ELR (cell line): ENCODE measurements at places on chromosomes 4 and X.
A peak's percentile ranks its signal among the peaks of the same experiment; 100 is the strongest.

- peak; percentile 34 for DNase-seq
Measured at GRCh38 chr4:76998251-76998901, 48.8 kb downstream of the SEPTIN11 start.

GRCh38 chrX:125651426-125651825 is 331.8 kb downstream of the TEX13C start:
- no peak for DNase-seq

DNA sequence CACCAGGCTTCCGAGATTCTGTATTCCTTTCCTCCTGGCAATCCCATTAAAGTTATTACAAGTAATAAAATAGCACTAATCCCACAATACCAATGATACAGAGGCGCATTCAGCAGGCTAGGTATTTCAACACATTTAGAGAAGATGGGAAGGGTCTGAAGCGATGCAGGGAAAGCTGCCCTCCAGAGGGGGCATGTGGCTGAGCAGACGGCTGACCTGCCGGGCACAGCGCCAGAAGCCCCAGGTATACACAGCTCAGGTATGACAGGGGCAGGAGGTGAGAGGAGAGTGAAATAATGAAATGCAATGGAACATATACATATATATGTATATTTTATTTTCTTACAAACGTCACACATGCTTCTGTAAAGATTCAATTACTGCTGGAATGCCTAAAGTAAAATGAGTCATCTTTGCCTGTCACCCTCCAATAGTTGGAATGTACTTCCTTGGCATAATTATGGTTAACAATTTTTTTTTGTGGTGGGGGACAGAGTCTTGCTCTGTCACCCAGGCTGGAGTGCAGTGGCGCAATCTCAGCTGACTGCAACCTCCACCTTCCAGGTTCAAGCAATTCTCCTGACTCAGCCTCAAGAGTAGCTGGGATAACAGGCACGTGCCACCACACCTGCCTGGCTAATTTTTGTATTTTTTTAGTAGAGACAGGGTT is 21.3 kb upstream of the CDKN2AIP start:
- peak; percentile 82 for DNase-seq

DNA sequence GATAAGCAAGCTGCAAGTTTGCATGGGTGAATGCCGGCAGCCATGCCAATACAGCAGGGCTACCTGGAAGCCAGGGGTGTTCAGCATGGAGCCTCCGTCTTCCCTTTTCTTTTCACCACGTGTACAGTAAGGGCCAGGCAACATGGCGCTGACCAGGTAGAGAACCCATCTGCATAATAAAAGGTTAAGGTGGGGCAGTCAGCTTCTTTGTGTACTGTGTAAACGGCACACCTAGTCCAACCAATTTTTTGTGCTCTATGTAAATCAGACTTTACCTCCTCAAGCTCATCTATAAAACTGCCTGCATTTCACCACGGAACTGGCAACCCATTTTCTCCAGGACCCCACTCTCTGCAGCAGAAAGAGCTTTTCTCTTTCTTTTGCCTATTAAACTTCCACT is 286.8 kb upstream of the VCX3A start:
- DNase-seq, result no peak

DNA sequence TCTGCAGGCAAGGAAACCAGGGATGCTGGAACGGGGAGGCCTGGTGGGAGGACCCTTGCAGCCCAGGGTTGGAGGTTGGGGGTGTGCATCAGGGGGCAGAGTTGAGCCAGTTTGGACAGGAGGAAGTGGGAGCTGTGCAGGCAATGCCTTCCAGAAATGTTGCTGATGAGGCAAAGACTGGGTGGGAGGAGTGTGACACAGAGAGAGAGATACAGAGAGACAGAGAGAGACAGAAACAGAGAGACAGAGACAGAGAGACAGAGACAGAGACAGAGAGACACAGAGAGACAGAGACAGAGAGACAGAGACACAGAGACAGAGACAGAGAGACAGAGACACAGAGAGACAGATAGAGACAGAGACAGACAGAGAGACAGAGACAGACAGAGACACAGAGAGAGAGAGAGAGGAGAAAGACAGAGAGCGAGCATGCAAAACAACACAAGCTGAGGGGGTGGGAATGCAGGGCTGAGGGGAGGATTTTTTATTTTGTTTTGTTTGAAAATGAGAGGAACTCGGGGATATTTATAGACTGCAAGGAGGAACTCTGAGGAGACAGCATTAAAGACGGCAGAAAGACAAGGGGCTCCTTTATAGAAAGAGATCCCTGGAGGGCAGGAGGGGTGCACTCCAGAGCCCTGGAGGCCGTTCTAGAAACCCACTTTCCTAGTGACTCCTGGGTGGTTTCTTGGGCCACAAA is 1.9 kb upstream of the HAUS3 start:
- DNase-seq, result peak; percentile 56

- no peak for DNase-seq
Measured at GRCh38 chrX:85977218-85977617, 70.1 kb downstream of the CHM start.
